ENCODE measurements at places on chromosomes 12 and 14. TPM values are rescaled to one million over a fixed set of nuclear protein-coding genes. Genes with fewer than 3 reads are reported as not detected.

GRCh38 chr14:35380794-35381193, 23.8 kb downstream of the NFKBIA start:
- no peaks in the 10 kb centered on the region for H3K36me3 ChIP-seq
- no peak overlapping the region for H3K4me3 ChIP-seq
- no peak for DNase-seq
- no peak overlapping the region for H3K27ac ChIP-seq

GRCh38 chr12:111166779-111167540, 201.9 kb downstream of the PHETA1 start:
- H3K36me3 ChIP-seq, result no peaks in the 10 kb centered on the region
- H3K27ac ChIP-seq, result no peak overlapping the region
- H3K27me3 ChIP-seq, result peaks cover 2% of the 10 kb centered on the region
- H3K4me3 ChIP-seq, result no peak overlapping the region
- no peak for DNase-seq

GRCh38 chr12:101780599-101780998, 41.3 kb upstream of the SYCP3 start:
- H3K36me3 ChIP-seq, result no peaks in the 10 kb centered on the region
- H3K27me3 ChIP-seq, result no peaks in the 10 kb centered on the region
- H3K27ac ChIP-seq, result no peak overlapping the region
- DNase-seq, result no peak
- peaks cover 7% of the 10 kb centered on the region for H3K4me1 ChIP-seq
- no peak overlapping the region for H3K4me3 ChIP-seq

DNA sequence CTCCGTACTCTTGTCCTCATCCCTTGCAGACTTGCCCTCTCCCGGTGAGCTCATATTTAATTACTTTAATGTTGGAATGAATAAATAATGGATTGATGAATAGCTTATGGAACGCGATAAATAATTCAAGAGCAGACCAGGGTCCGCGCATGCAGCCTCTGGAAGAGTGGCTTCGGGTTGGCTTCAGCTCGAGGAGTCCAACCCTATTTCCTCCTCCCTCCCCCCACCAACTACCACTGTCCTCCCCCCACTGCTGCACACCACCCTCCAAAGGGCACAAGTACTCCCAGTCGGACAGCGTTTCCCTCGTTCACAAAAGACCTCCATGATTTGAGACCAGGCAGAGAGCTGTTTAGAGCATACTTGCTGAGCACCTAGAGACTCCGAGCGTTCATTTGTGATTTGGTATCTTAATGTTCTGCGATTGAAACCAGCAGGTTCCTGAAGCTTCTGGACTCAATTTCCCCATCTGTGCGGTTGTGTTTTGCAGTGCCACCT, 647 bp upstream of the SIX1 start:
- peaks cover 84% of the 10 kb centered on the region for H3K27me3 ChIP-seq
- no peak overlapping the region for H3K27ac ChIP-seq
- no peak for DNase-seq
- peaks cover 16% of the 10 kb centered on the region for H3K4me1 ChIP-seq
- no peaks in the 10 kb centered on the region for H3K36me3 ChIP-seq
- H3K4me3 ChIP-seq, result peak overlapping the region; percentile 69

- no peaks in the 10 kb centered on the region for H3K4me1 ChIP-seq
- no peak overlapping the region for H3K4me3 ChIP-seq
- peak; percentile 6 for DNase-seq
- no peak overlapping the region for H3K27ac ChIP-seq
These were observed 98.7 kb downstream of the HECTD4 start for GRCh38 chr12:112283546-112283945.

Gene RNASE7
- not detected for total RNA-seq

DNA sequence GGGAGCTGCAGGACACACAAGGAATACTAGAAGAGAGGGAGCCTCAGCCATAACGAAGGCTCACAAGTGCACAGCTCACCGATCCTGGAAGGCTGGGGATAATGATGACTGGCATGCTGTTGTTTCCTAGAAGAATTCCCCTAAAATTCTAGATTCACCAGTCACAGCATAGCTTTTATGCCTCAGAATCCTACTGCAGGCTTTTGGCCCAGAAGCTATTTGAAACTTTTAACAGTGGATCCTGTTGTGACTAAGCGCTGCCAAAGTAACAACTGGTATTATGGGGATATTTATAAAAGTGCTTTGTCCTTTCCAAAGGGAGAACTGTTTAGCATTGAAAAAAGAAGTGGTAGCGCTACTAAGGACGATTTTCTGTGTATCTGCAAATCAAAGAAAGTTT, 214.1 kb upstream of the PELI2 start:
- H3K4me1 ChIP-seq, result peaks cover 7% of the 10 kb centered on the region
- H3K4me3 ChIP-seq, result no peak overlapping the region
- no peak overlapping the region for H3K27ac ChIP-seq
- no peaks in the 10 kb centered on the region for H3K27me3 ChIP-seq
- H3K36me3 ChIP-seq, result no peaks in the 10 kb centered on the region

Data from astrocyte (in vitro differentiated cells and primary cell).